Natural killer cell treated with Interleukin-12 subunit alpha and Interleukin-12 subunit beta and Interleukin-15 and Interleukin-18, amount 100 ng/mL, for 72 hours (primary cell): ENCODE measurements at places on chromosomes 11 and 22. TPM values are rescaled to one million over a fixed set of nuclear protein-coding genes. Genes with fewer than 3 reads are reported as not detected.

Gene P2RY2
- 0.20 TPM for total RNA-seq

Gene GALNT18
- 0.29 TPM for total RNA-seq

Gene MAPK8IP1
- 2.0 TPM for total RNA-seq

Gene PLAAT4
- 193 TPM for total RNA-seq

Gene PTPN5
- total RNA-seq = not detected

Gene CCDC157
- total RNA-seq = 6.8 TPM
